HFFc6 (cell line): ENCODE measurements at places on chromosomes 7 and 10. TPM values are rescaled to one million over a fixed set of nuclear protein-coding genes. Genes with fewer than 3 reads are reported as not detected.

GRCh38 chr7:1391449-1391848 is 67.8 kb downstream of the MICALL2 start:
- H3K4me1 ChIP-seq: no peaks in the 10 kb centered on the region
- H3K4me3 ChIP-seq: no peak overlapping the region
- no peaks in the 10 kb centered on the region for H3K36me3 ChIP-seq

GRCh38 chr10:75825235-75825634 is 393.8 kb downstream of the LRMDA start:
- no peaks in the 10 kb centered on the region; the same call in 1 of the 2 replicates for H3K27me3 ChIP-seq
- DNase-seq: no peak
- no peak overlapping the region for H3K27ac ChIP-seq
- H3K4me1 ChIP-seq: no peaks in the 10 kb centered on the region
- no peaks in the 10 kb centered on the region for H3K36me3 ChIP-seq

GRCh38 chr7:92837000-92837749 is 802 bp upstream of the CDK6 start:
- peaks cover 28% of the 10 kb centered on the region for H3K4me1 ChIP-seq
- H3K27me3 ChIP-seq: no peaks in the 10 kb centered on the region; the same call in 1 of the 2 replicates
- peak; percentile 21 for DNase-seq

GRCh38 chr7:138468244-138469123 is 8.4 kb downstream of the TRIM24 start:
- no peak overlapping the region for H3K27ac ChIP-seq
- H3K36me3 ChIP-seq: 0 out of 2 replicates have a peak, but pooled peaks cover under 1% of the 10 kb centered on the region
- H3K27me3 ChIP-seq: no peaks in the 10 kb centered on the region; the same call in 1 of the 2 replicates
- H3K4me1 ChIP-seq: peaks cover 10% of the 10 kb centered on the region
- H3K4me3 ChIP-seq: no peak overlapping the region
- DNase-seq: no peak

GRCh38 chr10:10500937-10501336 is 516.7 kb upstream of the CELF2 start:
- no peaks in the 10 kb centered on the region for H3K36me3 ChIP-seq
- H3K4me3 ChIP-seq: no peak overlapping the region
- no peaks in the 10 kb centered on the region for H3K27me3 ChIP-seq
- no peak overlapping the region for H3K27ac ChIP-seq

GRCh38 chr10:15251791-15252380 is 83.4 kb upstream of the NMT2 start:
- H3K27me3 ChIP-seq: peaks cover under 1% of the 10 kb centered on the region; the same call in 1 of the 2 replicates
- H3K4me3 ChIP-seq: no peak overlapping the region
- DNase-seq: no peak
- H3K4me1 ChIP-seq: peaks cover 15% of the 10 kb centered on the region
- H3K36me3 ChIP-seq: peaks cover 23% of the 10 kb centered on the region

GRCh38 chr7:128884561-128885369 is 22.1 kb downstream of the ATP6V1F start:
- DNase-seq: no peak
- no peak overlapping the region for H3K4me3 ChIP-seq
- no peak overlapping the region for H3K27ac ChIP-seq
- H3K4me1 ChIP-seq: no peaks in the 10 kb centered on the region

DNA sequence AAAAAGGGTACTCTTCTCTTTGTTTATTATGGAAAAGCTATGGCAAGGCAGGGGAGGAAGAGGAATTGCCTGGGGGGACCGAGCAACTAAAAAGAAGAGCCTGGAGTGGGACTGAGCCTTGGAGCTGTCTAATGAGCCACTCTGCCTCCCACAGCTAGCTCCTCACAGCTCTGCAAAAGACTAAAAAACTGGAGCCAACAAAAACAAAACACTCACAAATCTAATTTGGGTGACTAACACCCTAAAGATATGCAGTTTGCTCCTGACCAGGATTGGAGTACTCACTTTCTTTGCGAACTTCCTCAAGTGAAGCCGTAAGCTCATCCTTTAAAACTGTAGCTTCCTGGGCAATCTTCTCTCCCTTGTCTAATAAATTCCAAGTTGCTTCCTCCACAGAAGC is 89.4 kb downstream of the CTNNA3 start:
- peak; percentile 80 for DNase-seq
- peak overlapping the region; percentile 61 for H3K4me3 ChIP-seq
- H3K27me3 ChIP-seq: no peaks in the 10 kb centered on the region
- H3K4me1 ChIP-seq: peaks cover 60% of the 10 kb centered on the region
- H3K27ac ChIP-seq: peak overlapping the region; percentile 74

- peaks cover 31% of the 10 kb centered on the region for H3K4me1 ChIP-seq
- H3K27me3 ChIP-seq: no peaks in the 10 kb centered on the region; the same call in 1 of the 2 replicates
- no peak overlapping the region for H3K4me3 ChIP-seq
- H3K27ac ChIP-seq: no peak overlapping the region
- no peak for DNase-seq
These were observed 507 bp downstream of the CCDC201 start for GRCh38 chr7:45872116-45873034.

- H3K27ac ChIP-seq: no peak overlapping the region
- no peak overlapping the region for H3K4me3 ChIP-seq
- no peaks in the 10 kb centered on the region; the same call in 1 of the 2 replicates for H3K27me3 ChIP-seq
- H3K4me1 ChIP-seq: no peaks in the 10 kb centered on the region
- no peak for DNase-seq
- no peaks in the 10 kb centered on the region for H3K36me3 ChIP-seq
These were observed 260.7 kb upstream of the PRKCQ start for GRCh38 chr10:6840766-6841165.

DNA sequence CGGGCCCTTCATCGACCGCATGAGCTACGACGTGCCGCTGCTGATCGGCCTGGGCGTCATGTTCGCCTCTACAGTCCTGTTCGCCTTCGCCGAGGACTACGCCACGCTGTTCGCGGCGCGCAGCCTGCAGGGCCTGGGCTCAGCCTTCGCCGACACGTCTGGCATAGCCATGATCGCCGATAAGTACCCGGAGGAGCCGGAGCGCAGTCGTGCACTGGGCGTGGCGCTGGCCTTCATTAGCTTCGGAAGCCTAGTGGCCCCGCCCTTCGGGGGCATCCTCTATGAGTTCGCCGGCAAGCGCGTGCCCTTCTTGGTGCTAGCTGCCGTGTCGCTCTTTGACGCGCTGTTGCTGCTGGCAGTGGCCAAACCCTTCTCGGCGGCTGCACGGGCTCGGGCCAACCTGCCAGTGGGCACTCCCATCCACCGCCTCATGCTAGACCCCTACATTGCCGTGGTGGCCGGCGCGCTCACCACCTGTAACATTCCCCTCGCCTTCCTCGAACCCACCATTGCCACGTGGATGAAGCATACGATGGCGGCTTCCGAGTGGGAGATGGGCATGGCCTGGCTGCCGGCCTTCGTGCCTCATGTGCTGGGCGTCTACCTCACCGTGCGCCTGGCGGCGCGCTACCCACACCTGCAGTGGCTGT is 1.2 kb downstream of the SLC18A3 start:
- no peak for DNase-seq
- H3K4me3 ChIP-seq: no peak overlapping the region
- peaks cover 13% of the 10 kb centered on the region; the same call in 1 of the 2 replicates for H3K36me3 ChIP-seq
- no peak overlapping the region for H3K27ac ChIP-seq
- peaks cover 8% of the 10 kb centered on the region; the same call in 1 of the 2 replicates for H3K4me1 ChIP-seq
- H3K27me3 ChIP-seq: peaks cover 69% of the 10 kb centered on the region

- peaks cover 15% of the 10 kb centered on the region for H3K27me3 ChIP-seq
- DNase-seq: no peak
- no peak overlapping the region for H3K27ac ChIP-seq
- H3K36me3 ChIP-seq: peaks cover 23% of the 10 kb centered on the region
These were observed 190.9 kb upstream of the PITRM1 start for GRCh38 chr10:3363311-3364045.

GRCh38 chr10:110217662-110218008 is 10.2 kb downstream of the MXI1 start:
- no peaks in the 10 kb centered on the region for H3K36me3 ChIP-seq
- no peak overlapping the region for H3K4me3 ChIP-seq
- H3K27ac ChIP-seq: no peak overlapping the region
- peaks cover 19% of the 10 kb centered on the region for H3K4me1 ChIP-seq
- peaks cover 10% of the 10 kb centered on the region for H3K27me3 ChIP-seq
- DNase-seq: no peak

GRCh38 chr10:49174926-49175500 is 13.2 kb downstream of the TMEM273 start:
- H3K27ac ChIP-seq: no peak overlapping the region
- no peak overlapping the region for H3K4me3 ChIP-seq
- DNase-seq: no peak
- peaks cover 25% of the 10 kb centered on the region for H3K4me1 ChIP-seq
- H3K36me3 ChIP-seq: no peaks in the 10 kb centered on the region
- peaks cover 2% of the 10 kb centered on the region for H3K27me3 ChIP-seq

DNA sequence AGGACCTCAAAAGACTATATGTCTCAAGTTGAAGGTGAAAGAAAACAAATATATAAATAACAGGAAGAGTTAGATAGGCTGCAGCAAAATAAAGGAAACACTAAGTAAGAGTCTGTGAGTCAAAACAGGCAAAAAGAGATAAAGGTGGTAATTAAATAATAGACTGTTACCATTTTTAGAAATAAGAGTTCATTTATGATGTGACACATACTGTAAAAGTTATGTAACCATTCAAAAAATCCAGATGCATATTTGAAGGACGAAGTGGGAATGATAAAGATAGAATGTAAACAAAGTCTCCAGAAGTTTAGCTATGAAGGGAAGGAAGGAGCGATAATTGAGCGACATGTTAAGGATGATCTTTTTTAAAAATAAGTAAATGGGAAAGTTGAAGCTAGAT is 50.5 kb downstream of the HECTD2 start:
- H3K36me3 ChIP-seq: peaks cover 19% of the 10 kb centered on the region
- peaks cover 12% of the 10 kb centered on the region for H3K4me1 ChIP-seq
- H3K27me3 ChIP-seq: no peaks in the 10 kb centered on the region
- DNase-seq: no peak
- no peak overlapping the region for H3K27ac ChIP-seq
- no peak overlapping the region for H3K4me3 ChIP-seq

DNA sequence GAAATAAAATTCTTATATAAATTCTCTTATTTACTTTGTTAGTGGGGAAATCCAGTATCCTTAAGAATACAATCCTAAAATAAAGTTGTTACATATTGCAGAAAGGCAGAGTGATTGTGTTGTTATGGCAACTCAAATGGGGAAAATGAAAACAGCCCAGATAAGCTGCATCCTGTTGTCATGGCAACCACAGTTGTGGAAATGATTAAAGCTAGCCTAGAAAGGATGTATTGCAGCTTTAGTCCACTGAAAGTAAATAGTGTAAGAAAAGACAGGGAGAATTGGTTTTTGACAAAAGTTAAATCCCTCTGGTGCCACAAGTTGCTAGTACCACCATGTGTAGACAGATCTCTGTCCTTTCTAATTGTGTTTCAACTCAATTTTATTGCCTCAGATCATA is 43.2 kb downstream of the BTRC start:
- peaks cover 11% of the 10 kb centered on the region for H3K4me1 ChIP-seq
- H3K27me3 ChIP-seq: no peaks in the 10 kb centered on the region
- peak overlapping the region; percentile 58 for H3K27ac ChIP-seq

- peak; percentile 17 for DNase-seq
- peaks cover 16% of the 10 kb centered on the region for H3K36me3 ChIP-seq
- no peaks in the 10 kb centered on the region; the same call in 1 of the 2 replicates for H3K27me3 ChIP-seq
- peaks cover 22% of the 10 kb centered on the region for H3K4me1 ChIP-seq
- peak overlapping the region; percentile 11; the same call in 1 of the 2 replicates for H3K4me3 ChIP-seq
These were observed 39.4 kb upstream of the ARHGAP21 start for GRCh38 chr10:24762966-24763623.

DNA sequence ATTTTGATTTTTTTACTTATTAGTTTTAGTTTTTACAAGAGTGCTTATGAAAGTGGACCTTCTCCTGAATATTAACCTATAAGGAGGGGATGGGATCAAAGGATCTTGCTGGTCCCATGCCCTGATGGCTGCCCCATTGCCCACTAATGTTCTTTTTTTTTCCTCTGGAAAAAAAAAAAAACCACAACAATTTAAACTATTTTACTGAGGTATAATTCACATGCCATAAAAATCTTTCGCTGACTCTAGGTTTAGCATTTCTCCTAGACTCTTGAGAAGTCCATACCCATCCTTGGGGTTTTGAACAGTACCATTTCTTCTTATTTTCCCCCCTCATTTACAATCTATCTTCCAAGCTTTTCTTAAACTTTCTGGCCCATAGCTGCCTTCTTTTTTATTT is 481.8 kb downstream of the TFEC start:
- H3K27ac ChIP-seq: no peak overlapping the region
- no peaks in the 10 kb centered on the region for H3K36me3 ChIP-seq
- DNase-seq: no peak
- peaks cover 40% of the 10 kb centered on the region for H3K4me1 ChIP-seq
- H3K27me3 ChIP-seq: no peaks in the 10 kb centered on the region
- H3K4me3 ChIP-seq: no peak overlapping the region

DNA sequence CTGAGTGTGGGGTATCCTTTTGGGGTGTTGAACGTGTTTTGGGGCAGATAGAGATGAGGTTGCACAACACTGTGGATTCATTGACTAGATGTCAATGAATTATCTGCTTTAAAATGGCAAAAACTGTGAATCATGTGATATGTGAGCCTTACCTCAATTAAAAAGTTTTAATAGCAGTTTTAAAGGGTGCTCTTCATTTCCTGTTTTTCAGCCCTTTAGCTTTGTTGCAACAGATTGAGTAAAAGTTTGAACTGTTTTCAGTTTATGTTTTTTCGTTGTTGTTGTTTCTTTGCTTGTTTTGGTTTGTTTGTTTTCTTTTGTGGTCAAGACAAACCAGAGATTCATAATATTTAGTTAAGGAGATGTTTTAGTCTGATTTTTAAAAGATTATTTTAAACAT is 9.4 kb downstream of the TAS2R41 start:
- H3K4me3 ChIP-seq: peak overlapping the region; percentile 55
- H3K27ac ChIP-seq: peak overlapping the region; percentile 75
- DNase-seq: no peak
- no peaks in the 10 kb centered on the region for H3K36me3 ChIP-seq
- no peaks in the 10 kb centered on the region; the same call in none of the 2 replicates for H3K27me3 ChIP-seq

DNA sequence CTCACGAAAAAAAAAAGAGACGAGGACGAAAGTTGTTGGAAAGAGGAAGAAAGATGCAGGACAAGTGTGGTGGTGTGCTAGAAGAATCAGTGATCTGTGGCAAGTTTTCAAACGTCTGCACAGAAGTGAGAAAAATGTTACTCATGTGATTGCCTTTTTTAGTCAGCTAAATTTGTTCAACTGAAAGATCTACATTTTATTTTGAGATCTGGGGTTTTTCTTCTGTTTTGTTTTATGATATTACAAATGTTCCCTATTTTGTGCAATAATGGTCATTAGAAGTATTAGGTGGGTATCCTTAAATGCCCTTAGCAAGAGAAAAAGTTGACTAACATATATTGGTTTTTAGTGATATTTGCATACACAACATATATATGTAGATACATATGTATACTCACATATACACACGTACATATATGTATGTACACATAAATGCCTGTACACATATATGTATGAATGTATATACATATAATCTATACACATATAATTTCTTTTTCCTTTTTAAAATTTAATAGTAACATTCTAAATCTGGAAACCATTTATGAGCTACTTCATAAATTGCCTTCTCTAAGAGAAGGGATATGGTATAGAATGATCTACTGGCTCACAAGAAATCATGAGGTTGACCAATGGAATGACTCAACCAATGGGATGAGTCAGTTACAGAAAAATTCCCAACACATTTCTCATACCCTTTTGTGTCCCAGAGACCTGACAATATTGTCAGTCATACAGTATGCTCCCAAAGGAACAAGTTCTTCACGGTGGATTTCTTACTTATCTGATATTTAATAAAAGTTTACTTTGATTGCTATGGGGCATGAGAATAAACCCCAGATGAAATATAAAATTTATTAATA is 38.4 kb downstream of the SLC39A12 start:
- peaks cover 7% of the 10 kb centered on the region for H3K27me3 ChIP-seq
- H3K36me3 ChIP-seq: no peaks in the 10 kb centered on the region
- H3K27ac ChIP-seq: no peak overlapping the region
- peak; percentile 65 for DNase-seq
- H3K4me1 ChIP-seq: peaks cover 28% of the 10 kb centered on the region

Gene AGFG2
- total RNA-seq: 14.9 to 20.2 TPM (median 19.4 TPM) in 3 replicates

Gene PNLIP
- total RNA-seq: not detected in 3 replicates

Gene CYP2C19
- total RNA-seq: not detected in 3 replicates

Gene HMX3
- not detected in 3 replicates for total RNA-seq

Gene INMT
- not detected in 3 replicates for total RNA-seq

Gene AMPH
- total RNA-seq: 4.5 to 5.8 TPM (median 5.3 TPM) in 3 replicates
